ENCODE measurements at places on chromosomes 4 and X. TPM values are rescaled to one million over a fixed set of nuclear protein-coding genes. Genes with fewer than 3 reads are reported as not detected.

DNA sequence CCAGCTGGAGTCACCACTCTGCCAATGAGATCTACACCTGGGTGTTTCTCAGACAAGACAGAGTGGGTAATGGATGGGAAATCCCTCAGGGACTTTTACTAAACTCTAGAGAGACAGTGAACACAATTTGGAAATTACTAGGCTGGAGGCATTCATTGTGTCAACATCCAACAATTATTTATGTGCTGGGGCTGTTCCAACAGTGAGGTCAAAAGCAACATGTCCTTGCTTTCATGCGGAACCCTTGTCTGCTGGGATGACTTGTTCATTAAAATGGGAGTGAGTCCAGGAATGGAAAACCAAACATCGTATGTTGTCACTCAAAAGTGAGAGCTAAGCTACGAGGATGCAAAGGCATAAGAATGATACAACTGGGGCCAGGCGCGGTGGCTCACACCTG, 54.0 kb downstream of the DRD5 start:
- DNase-seq: no peak

GRCh38 chr4:45741897-45742296, 382.0 kb downstream of the GABRG1 start:
- no peak for DNase-seq

DNA sequence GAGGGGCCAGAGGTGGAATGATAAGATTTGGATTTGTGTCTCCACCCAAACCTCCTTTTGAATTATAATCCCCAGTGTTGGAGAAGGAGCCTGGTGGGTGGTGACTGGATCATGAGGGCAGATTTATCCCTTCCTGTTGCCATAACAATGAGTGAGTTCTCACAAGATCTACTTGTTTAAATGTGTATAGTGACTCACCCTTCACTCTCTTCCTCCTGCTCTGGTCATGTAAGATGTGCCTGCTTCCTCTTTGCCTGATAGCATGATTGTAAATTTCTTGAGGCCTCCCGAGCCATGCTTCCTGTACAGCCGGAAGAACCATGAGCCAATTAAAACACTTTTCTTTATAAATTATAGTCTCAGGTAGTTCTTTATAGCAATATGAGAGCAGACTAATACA, 348.6 kb downstream of the AR start:
- DNase-seq: no peak

Gene STAG2
- 78.4 TPM for total RNA-seq

Gene ZDHHC15
- total RNA-seq: under 0.01 TPM

DNA sequence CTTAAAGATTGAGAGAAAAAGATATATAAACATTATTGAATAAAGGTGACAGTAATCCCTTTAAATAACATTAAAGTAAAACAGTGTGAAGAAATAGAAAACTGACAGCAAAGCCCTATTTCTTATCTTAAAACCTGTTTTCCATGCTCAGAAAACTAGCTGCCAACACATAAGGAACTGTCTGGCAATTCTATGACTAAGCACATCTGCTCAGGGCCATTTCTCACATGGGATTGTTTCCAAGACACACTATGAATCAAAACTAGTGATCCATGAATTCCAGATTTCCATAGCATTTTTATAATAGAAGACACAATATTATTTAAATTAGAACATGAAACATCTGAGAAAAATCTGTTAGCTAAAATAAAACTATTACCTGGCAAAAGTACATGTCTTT, 113.4 kb downstream of the SCLT1 start:
- no peak for DNase-seq

- DNase-seq: no peak
Measured at GRCh38 chr4:168515222-168516011, 18.6 kb downstream of the PALLD start.

Gene STARD8
- total RNA-seq: 44.5 TPM

DNA sequence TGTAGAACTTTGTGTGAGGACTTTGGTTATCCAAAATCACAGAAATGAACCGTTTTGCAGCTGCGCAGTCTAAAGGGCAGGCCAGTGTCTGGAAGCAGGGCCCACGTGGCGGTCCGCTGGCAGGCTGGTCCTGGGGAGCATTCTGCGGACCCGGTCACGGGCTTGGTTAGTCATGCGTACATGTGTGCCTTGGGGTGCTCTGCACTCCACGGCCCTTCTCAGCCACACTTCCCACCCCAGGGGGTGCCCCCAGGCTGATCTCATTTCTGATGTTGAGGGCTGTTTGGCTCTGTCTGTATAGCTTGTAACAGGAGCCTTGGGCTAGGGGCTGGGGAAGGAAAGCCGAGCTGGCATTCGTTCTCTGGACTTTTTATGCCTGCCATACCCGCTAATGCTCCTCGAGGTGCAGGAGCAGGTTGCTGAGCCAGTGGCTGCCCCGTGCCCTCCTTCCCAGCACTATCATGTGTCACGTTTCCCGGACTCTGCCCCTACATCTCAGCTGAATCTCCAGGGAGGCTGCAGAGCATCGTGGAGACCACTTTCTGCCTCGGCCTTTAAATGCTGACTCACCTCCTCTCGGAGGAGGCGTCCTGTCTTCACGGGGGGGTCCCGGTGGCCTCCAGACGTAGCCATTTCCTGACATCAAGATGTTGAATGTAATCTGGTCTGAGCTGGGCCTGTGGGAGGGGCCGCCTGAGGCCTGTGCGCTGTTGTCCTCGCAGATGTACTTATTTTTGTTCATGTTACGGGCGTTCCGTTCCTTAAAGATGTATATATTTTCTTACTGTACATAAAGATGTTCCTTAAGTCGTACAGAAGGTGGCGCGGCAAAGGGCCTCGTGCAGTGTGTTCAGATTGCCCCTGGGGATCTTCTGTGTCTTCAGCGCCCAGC, 11.4 kb upstream of the TADA2B start:
- DNase-seq: no peak

DNA sequence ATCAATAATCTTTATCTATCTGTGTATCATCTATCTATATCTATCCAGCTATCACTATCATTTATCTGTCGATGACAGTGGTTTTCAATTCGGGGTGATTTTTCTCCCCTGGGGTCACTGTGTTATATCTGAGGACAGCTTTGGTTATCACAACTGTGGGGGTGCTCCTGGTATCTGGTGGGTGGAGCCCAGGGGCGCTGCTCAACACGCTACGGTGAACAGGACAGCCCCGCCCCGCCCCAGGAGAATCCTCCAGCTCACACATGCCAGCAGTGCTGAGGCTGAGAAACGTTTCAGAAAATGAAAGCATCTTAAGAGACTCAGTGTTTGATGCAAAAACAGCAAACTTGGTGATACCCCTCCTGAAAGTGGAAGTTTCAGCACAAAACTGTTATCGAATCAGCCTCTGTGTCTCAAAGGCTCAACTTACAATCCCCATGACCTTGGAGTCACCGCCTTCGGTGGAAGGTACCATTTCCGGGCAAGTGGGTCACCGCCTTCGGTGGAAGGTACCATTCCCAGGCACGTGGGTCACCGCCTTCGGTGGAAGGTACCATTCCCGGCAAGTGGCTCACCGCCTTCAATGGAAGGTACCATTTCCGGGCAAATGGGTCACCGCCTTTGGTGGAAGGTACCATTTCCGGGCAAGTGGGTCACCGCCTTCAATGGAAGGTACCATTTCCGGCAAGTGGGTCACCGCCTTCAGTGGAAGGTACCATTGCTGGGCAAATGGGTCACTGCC, 315.3 kb downstream of the DHRSX start:
- no peak for DNase-seq

Gene BMX
- total RNA-seq: 68.9 TPM

- DNase-seq: no peak
Measured at GRCh38 chr4:62256479-62256878, 1056.4 kb downstream of the ADGRL3 start.

GRCh38 chrX:143661286-143661685, 25.4 kb upstream of the SLITRK4 start:
- no peak for DNase-seq

GRCh38 chrX:37076983-37077382, 68.8 kb downstream of the FAM47C start:
- DNase-seq: no peak

- no peak for DNase-seq
Measured at GRCh38 chr4:146349306-146349705, 135.0 kb downstream of the REELD1 start.

Gene KIAA1210
- total RNA-seq: not detected

Data from dermis microvascular lymphatic vessel endothelial cell (primary cell).